Aorta (tissue), 5 donors: ENCODE measurements at places on chromosomes 3 and 15.

- DNase-seq, result no peak
Measured at GRCh38 chr3:105539897-105540296, 173.2 kb downstream of the ALCAM start.

DNA sequence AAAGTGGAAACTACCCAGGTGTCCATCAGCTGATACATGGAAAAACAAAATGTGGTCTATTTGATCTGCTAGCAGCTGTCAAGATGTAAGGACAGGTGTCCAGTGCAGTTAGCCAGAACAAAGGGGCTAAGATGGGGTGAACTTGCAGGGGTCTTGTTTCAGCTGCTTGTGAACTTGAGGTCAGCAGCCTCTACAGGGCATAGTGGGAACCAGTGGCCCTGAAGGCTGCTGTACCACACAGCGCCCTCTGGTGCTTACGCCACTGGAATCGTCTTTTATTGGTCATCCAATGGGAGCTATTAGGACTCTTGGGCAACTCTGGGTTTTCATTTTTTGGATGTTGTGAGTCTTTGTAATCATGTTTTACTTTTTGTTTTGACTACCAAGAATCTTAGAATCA lies 62.2 kb upstream of the CTSH start:
- DNase-seq, result no peak

GRCh38 chr3:10669490-10670048 lies 146.5 kb upstream of the SLC6A11 start:
- DNase-seq, result no peak

DNA sequence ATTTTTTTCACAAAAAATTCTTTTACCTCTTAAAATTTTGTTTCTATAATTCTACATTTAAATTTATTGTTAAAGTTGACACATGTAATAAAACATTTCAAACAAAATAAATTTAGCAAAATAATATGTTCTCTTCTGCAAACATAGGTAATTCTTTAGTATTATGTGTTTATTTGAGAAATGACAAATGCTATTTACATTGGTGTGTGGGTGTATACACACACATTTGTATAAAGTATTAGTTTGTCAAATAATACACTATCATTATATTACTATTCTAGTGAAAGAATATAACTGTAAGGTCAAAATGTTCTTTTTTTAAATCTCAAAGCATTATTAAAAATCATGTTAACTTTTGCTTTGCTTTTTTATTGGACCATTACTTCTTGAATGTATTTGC lies 1370.6 kb downstream of the SI start:
- no peak for DNase-seq

DNA sequence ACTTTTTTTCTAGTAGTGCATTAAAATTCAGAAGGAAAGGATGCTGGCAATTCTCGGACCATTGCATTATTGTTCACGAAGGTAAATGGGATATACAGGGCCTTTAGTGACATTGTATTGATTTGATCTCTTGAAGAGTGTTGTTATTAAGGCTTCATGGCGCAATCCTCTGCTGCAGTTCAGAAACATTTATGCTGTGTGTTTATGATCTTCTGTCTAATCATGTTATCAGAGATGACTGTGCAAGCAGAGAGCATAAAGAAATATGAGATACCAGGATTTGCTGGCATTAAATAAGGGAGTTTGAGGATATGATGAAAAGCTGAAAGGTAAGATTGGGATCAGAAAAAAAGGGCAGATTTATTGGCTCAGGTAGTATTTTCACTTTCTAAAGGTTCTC lies 180.6 kb downstream of the EPHA6 start:
- no peak for DNase-seq

GRCh38 chr3:14570864-14571263 lies 30.7 kb upstream of the GRIP2 start:
- DNase-seq, result no peak

- peak; percentile 75 for DNase-seq
Measured at GRCh38 chr3:185152410-185153170, at the start of gene C3orf70. Gene C3orf70, minus strand, starts transcription at chr3:185153060. Its CDS starts 237 bp downstream, at chr3:185152823.

GRCh38 chr15:70538278-70538677 lies 225.1 kb downstream of the UACA start:
- DNase-seq, result no peak

DNA sequence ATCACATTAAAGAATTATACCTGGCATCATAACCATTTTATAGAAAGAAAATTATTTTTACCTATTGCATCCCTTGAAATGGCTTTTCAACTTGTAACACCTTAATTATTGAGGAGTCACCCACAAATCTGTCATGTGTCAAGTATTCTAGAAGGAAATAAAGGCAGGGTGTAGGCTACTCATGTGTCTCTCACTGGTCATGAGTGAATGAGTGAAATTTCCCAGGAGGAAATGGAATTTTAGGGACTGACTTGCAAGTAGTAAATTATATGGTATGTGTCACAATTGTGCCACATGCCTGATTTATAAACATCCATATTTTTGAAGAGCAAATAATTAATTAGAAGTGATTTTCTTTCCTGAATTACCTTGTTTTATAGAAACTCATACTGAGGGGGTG lies 310.5 kb upstream of the ADAMTS9 start:
- no peak for DNase-seq

DNA sequence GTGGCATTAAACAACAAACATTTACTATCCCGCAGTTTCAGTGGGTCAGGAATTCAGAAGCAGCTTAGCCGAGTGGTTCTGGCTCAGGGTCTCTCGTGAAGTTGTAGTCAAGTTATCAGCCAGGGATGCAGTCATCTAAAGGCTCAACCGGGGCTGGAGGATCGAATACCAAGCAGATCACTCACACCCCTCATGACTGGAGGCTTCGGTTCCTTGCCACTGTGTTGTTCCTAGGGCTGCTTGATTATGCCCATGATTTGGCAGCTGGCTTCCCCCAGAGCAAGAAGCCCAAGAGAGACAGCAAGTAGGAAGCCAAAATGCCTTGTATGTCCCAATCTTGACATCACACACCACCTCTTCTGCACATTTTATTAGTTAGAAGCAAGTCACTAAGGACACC lies 33.9 kb upstream of the CDCP1 start:
- DNase-seq, result no peak

DNA sequence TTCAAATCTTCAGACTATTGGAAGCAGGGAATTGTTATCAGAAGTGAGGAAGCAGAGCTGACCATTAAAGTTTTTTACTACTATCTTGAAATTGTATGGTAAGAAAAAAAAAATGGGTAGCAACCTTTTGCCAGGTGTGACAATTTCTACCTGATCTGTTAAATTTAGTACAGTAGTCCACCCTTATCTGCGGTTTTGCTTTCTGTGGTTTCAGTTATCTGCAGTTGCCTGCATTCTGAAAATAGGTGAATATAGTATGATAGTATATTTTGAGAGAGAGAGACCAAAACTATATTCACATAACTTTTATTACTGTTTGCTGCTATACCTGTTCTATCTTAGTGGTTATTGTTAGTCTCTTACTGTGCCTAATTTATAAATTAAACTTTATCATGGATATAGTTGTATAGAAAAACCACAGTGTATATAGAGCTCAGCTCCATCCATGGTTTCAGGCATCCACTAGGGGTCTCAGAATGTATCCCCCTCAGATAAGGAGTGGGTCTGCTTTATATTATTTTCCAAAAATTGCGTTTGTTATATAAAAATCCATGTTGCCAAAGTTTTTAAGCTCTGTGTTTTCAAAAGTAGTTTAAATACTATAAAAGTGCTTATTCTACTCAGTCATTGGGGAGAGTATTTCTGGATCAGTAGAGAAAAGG lies 69.9 kb downstream of the PTPRG start:
- DNase-seq, result no peak

GRCh38 chr3:141792495-141792894 lies 29.3 kb downstream of the GRK7 start:
- no peak for DNase-seq

GRCh38 chr3:57852896-57853295 lies 96.8 kb downstream of the SLMAP start:
- DNase-seq, result no peak

DNA sequence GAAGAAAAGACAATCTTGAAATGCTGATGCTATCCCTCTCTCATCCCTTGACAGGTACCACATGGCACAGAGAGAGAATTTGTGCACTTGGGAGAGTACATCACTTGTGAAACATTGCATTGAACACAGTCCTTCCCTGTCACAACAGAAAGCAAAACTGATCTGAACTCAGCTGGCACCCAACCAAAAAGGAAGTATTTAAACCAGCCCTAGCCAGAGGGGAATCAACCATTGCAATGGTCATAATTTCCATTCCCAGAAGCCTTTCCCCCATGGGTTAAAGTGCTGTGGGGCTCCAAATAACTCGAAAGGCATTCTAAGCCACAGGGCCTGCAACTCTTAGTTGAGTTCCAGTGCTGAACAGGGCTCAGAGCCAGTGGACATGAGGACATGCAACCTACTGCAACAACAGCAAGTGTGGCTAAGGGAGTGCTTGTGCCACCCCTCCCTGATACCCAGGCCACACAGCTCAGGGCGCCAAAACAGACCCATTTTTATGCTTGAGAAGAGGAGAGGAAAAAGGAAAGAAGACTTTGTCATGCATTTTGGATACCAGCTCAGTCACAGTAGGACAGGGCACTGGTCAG lies 530.8 kb upstream of the BCHE start:
- DNase-seq, result no peak

GRCh38 chr3:54538346-54538745 lies 389.5 kb downstream of the LRTM1 start:
- DNase-seq, result no peak

DNA sequence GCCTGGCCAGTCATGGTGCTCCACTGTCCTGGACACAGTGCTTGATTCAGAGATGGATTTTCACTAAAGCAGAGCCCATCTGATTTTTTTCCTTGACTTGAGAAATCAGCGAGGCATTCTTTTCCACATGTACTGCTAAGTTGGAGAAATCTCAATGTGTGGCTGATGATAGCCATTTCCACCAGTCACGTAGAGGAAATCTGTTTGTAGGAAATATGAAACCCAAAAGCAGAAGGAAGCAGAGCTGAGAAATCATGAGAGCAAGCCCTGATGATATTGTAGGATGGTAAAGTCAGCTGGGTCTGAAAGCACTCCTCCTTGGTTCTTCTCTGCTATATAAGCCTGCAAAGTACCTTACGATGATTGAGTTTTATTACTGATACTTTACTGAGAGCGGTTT lies 1233.4 kb downstream of the ROBO2 start:
- DNase-seq, result no peak

- DNase-seq, result no peak
Measured at GRCh38 chr15:57322602-57323250, 53.6 kb upstream of the CGNL1 start.

- DNase-seq, result no peak
Measured at GRCh38 chr15:51550841-51551240, 71.7 kb downstream of the DMXL2 start.

- DNase-seq, result no peak
Measured at GRCh38 chr3:33194303-33194702, 24.3 kb downstream of the SUSD5 start.
